Activated T-cell treated with anti-CD3 and anti-CD28 coated beads for 4 hours (primary cell): ENCODE measurements at places on chromosomes 6 and 20.

DNA sequence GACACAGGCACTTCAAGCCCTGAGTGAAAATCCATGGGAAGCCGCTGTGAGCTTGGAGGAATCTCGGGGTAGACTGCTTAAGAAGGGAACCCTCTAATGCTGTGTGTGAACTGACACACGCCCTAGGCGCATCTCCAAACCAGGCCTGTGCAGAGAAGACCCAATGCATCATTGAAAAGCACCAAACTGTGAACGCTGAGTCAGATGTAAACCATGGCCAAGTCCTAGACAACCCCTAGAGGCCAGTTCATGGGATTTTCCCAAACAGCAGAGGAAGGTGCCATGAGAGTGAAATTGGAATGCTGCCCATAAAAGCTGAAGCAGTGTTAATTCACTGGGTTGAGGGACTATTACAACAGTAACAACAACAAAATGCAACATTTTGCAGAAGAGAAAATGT lies 296.5 kb downstream of the SMOC2 start:
- DNase-seq, result no peak

- no peak for DNase-seq
These were observed 13.5 kb downstream of the NCOA7 start for GRCh38 chr6:125804264-125804663.

DNA sequence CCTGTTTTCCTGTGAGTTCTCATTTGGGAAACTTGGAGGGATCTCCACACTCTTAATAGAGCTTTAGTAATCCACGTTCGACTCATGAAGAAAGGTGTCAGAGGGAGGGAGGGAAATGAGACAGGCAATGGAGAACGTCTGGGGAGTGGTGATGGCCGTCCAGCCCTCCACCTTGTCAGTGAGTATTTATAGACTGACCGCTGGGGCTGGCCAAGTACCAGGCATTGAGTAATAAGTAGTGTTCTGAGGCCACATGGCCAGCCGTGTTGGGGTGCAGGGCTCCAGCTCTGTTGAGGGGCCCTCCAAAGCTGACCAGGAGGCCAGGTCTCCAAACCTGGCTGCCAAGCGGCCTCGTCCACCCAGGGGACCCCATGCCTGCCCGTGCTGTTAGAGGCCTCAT lies 11.3 kb upstream of the DSN1 start:
- no peak for DNase-seq

GRCh38 chr6:163543321-163543720 lies 128.8 kb downstream of the QKI start:
- DNase-seq, result no peak

- DNase-seq, result no peak
These were observed 170.2 kb upstream of the CDYL start for GRCh38 chr6:4606016-4606415.

GRCh38 chr6:108559884-108560462 lies 744 bp upstream of the FOXO3 start:
- DNase-seq, result no peak

- DNase-seq, result no peak
These were observed 2.5 kb downstream of the FOXF2 start for GRCh38 chr6:1391800-1392309.

DNA sequence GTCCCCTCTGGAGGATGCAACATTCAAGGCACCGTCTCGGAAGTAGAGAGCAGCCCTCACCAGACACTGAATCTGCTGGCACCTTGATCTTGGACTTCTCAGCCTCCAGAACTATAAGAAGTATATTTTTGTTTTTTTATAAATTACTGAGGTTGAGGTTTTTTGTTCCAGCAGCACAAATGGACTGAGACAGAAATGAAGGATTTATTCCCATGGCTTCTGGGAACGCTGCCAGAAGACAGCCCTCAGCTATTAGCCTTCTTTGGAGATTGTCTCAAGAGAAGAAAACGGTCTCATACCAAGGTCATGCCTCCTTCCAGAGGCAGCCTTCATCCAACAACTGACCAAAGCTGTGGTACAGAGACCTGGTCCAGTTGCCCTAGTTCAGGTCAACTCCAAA lies 85.4 kb downstream of the CHMP4B start:
- DNase-seq, result no peak

DNA sequence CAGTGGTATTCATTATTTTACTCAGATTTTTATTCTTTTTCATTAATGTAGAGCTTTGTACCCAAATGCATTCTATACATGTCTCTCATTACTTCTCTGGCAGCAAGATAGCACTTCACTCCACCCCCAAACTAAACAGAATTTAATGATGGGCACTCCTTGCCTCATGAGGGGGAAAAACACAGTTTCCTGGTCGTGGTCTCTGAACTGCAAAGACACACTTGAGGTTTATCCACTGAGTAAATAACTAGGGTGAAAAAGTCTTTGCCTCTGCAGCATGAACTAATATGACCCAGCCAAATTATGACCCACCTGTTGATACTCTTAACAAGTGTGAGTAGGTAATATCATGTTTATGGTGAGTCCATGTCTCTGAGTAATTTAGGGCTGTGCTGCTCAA lies 785.2 kb upstream of the FLRT3 start:
- no peak for DNase-seq

- DNase-seq, result no peak
These were observed 87.6 kb downstream of the MYLK4 start for GRCh38 chr6:2663123-2663522.

DNA sequence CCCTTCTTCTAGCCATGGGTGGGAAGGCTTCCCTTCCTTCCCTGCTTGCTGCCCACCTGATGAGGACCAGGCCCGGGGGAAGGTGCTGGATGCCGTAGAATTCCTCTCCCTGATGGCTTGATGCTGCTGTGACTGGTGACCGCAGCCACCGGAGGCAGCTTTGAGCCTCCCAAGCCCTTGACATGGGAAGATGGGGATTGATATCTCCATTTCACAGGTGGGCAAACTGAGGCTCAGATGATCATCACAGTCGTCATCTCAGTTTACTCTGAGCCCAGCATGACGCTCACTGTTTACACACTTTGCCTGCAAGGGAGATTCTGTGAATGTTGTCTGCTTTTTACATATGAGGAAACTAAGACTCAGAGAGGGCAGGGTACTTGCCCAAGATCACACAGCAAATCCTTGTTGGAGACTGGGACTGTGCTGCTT lies 43.9 kb downstream of the SRC start:
- no peak for DNase-seq

GRCh38 chr6:145699462-145699861 lies 35.9 kb downstream of the EPM2A start:
- no peak for DNase-seq

GRCh38 chr6:135141728-135142127 lies 39.4 kb upstream of the MYB start:
- no peak for DNase-seq

DNA sequence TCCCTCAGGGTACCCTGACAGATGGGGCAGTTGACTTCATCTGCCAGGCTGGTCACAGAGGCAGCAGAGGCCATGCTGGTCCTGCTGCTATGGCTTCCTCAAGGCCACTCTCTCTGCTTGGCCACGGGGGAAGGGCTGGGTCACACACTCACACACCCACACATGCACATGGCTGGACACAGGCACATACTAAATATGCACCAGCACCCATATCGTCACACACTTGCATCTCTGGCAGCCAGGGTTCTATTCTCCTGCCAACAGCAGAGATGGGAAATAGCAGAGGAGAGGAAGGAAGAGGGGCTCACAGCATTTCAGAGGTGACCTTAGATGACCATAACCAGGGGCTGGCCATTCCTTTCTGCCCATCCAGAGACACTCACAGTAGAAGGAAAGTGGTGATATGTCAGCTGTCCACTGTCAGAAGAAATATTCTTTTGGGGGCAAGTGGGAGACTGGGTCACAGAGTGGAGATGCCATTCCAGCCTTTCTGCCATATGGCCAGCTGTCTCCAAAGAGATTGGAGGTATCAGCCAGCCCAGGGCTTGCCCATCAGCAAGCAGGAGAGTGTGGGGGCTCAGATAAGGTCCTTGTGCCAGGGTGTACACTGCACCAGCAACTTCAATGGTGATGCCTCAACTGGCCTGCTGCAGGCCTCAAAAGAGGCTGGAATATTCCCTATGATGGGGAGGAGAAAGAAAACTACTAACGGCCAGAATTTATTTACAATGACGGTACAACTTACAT lies at the start of gene TRIM10:
TRIM10 (minus strand) TSS at position 427 of the 747 bp plus-strand sequence; CDS start at position 74, 353 bp downstream.
- DNase-seq, result no peak

- DNase-seq, result no peak
These were observed 4.9 kb downstream of the GTPBP2 start for GRCh38 chr6:43623880-43624785.

- DNase-seq, result no peak
These were observed 143.5 kb downstream of the PDE7B start for GRCh38 chr6:135994857-135995544.

DNA sequence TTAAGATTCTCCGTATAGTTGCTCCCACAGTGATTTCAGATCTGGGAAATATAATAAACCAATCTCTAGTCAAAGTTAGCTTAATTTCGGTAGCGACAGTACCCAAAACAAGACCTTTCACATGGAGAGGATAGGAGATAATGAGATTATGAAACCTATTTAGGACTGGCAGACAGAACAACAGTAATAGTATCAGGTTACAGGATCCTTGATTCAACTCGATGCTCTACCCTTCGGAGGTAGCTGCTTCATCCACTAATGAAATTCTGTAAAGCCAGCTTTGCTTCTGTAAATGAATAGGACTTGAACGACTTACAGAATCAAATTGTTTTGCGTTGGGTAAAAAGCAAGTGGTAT lies 534 bp upstream of the AKIRIN2 start:
- no peak for DNase-seq

DNA sequence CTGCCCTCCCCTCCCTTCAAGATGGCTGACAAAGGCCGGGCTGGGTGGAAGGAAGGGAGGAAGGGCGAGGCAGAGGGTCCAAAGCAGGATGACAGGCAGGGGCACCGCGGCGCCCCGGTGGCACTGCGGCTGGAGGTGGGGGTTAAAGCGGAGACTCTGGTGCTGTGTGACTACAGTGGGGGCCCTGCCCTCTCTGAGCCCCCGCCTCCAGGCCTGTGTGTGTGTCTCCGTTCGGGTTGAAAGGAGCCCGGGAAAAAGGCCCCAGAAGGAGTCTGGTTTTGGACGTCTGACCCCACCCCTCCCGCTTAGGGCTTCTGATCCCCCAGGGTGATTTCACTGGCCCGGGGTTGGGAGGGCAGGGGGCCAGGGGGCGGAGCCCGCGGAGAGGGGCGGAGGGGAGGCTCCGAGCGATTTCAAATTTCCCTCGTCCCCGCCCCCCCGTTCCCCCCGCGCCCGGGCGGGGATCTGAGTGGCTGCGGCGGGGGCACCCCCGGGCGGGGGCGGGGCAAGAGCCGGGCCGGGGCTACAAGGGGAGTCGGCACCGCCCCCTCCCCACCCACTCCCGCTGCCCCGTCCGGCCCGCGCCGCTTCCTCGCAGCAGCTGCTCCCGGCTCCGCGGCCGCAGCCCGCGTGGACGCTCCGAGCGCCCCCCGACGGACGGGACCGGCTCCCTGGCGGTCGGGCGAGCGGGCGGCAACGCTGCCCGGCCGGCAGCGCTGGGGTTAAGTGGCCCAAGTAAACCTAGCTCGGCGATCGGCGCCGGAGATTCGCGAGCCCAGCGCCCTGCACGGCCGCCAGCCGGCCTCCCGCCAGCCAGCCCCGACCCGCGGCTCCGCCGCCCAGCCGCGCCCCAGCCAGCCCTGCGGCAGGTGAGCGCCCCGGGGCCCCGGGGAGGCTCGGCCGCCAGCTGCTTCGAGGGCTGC lies at the start of gene DNMT3B:
DNMT3B (plus strand) TSS at position 555 of the 923 bp plus-strand sequence. CDS start 17,939 bp downstream, outside the sequence.
- peak; percentile 70 for DNase-seq
